ENCODE measurements at places on chromosomes 2 and 18.
A peak's percentile ranks its signal among the peaks of the same experiment; 100 is the strongest.

GRCh38 chr2:200627110-200627770 lies 41.4 kb downstream of the AOX1 start:
- no peak for DNase-seq

DNA sequence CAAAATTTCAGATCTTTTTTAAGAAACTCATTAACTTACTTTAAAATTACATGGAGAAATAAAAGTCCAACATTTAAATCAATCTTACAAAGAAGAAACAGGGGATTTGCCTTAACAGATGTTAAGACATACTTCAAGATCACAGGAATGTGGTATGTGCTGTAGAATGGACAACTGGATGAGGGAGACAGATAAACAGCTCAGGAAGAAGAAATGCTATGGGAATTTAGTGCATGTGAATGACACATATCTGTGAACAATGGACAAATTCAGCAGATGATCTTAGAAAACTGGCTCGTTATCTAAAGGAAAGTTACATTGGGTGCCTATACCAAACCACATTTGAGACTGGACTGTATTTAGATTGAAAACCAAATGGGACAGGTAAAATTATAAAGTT lies 246.8 kb upstream of the AGAP1 start:
- no peak for DNase-seq

DNA sequence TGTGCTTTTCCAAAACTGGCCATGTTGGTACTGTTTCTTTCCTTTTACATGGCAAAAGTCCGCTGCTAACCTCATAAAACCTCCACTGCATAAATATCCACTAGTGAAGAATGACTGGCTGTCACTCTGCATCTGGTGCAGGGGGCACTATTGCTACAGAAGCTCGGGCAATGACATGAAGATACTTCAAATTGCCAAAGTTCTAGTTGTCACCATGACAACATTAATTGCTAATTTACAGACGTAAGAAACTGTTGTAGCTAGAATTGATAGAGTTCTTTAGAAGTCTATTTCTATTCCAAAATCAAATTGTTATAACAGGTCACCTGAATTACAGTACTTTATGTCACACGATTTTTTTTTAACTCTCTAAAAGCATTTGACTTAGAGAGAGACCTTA lies 845 bp downstream of the CFAP210 start:
- no peak for DNase-seq

DNA sequence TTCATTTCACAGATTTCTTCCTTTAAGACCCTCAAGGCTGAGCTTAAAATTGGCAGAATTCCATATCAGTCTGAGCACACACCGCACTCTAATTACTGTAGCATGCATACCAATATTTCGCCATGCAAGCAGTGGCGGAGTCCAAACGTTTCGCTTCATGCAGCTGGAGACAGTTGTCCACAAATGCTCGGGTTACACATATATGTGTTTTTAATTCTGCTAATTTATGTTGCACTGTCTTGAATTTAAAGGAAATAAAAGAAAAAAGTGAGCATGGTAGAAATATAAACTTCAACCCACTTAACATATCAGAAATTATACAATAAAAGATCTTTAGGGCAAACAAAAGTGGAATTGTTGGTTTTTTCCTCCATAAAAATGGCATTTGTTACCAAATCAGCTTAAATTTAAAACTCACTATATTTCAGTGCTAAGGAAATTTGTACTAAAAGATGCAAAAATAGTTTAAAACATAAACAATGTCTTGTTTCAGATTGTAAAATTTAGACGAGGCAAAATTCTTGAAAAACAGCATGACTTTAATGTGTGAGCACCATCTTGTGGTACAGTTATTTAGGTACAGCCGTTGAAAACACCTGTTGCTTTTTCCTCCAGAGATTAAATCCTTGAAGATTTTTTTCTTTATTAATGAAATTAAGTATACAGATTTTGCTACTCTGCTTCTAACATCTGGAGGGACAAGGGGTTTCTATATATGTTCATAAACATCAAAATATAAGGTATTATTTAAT lies 24.1 kb upstream of the KANSL1L start:
- peak; percentile 6 for DNase-seq
